ENCODE measurements at places on chromosomes 3 and 15.
A peak's percentile ranks its signal among the peaks of the same experiment; 100 is the strongest.

- no peak for DNase-seq
These were observed 5.2 kb downstream of the POLR2H start for GRCh38 chr3:184366619-184367289.

DNA sequence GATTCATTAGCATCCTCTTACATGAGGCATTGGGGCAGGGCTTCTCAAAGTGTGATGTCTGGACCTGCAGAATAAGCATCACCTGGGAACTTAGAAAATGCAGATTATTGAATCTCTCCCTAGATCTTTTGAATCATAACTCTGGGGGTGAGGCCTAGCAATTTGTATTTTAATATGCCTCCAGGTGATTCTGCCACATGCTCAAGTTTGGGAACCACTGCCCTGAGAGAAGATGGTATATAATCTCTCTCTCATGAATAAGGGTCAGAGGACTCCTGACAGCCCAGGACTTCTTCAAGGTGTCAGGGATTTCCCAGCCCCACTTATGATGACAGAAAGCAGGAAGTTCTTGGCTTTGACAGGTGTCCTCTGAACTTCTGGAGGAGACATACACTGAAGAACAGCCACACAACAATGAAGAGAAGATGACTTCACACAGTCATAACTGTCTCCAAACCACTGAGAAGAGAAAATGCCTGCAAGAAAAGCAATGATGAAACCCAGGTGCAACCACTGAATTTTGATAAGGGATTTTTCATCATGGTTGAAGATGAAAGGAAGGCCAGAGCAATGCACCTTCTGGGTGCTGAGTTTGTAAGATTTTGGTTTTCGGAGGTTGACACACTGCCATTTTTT lies 211.9 kb upstream of the MRPL3 start:
- no peak for DNase-seq

DNA sequence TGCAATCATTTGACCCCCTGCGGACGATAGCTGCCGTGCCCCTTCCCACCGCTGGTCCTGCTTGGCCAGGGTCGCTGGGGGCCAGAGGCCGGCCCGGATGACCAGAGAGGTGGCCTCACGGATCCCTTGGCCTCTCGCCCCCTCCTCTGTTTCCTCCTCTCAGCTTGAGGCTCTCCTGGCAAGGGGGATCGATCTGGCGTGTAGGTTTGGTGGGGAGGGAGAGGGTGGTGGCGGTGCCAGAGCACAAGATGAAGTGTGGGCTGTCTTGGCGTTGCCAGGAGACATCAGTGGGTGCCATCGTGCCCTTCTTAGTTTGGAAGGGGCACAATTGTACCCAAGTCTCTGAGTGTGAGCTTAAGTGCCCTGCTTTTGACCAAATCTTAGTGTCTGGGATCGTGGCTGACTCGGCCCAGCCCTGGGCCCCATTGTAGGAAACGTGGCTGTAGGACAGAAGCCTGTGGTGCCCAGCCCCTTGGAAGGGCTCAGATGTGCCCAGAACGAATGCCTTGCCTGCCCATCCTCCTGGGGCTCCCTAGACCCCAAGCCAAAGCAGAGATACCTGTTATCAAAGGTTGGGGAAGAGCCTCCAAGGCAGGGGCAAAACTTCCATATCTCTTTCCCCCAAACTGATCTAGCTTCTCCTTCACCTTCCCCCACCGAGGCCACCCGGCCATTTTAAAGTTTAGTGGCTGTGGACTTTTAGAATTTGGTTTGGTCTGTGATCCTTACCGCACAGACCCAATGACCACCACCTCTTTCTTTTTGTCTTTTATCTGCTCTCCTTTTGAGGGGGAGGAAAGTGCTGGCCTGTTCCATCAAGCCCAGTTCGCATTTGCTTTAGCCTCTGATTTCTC lies 14.4 kb downstream of the NR2F2 start:
- peak; percentile 6 for DNase-seq

DNA sequence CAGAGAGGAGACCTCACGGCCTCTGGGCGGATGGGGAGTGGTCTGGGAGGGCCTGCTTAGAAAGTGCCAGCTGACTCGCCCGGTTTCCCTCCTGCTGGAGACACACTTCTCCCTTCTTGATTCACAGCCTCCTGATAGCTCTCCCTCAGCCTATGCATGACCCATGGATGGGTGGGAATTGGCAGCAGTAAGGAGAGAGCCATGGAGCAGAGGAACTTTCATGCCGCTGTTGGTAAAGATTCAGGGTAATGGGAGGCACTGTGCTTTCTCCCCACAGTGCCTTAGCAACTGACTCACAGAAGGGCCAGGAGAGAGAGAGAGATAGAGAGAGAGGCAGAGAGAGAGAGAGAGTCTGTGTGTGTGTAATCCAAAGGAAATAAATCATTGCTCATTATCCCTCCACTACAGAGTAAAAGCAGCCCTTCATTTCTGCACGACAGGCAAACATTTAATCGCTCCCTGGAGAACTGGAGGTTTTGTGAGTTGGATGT lies 82.8 kb downstream of the SEMA5B start:
- no peak for DNase-seq

DNA sequence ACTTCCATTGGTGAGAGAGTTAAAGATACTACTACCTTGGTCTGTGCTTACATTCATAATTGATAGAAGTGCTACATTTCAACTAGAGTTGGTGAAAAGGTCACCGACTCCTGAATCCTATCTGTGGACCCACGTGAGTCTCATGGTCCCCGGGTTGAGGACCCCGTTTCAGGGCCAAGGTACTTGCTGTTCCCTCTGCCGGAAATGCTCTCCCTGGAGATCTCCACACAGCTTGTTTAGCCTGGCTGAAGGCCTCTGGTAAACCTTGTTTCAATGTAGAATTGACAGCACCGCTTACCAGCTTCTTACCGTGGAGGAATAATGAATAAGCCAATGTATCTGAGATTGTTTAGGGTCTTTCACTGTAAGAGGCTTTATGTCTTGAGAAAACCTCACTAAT lies 226.0 kb upstream of the GOLGA6L4 start:
- no peak for DNase-seq

- no peak for DNase-seq
These were observed 73.2 kb downstream of the SUCNR1 start for GRCh38 chr3:151946606-151947005.

DNA sequence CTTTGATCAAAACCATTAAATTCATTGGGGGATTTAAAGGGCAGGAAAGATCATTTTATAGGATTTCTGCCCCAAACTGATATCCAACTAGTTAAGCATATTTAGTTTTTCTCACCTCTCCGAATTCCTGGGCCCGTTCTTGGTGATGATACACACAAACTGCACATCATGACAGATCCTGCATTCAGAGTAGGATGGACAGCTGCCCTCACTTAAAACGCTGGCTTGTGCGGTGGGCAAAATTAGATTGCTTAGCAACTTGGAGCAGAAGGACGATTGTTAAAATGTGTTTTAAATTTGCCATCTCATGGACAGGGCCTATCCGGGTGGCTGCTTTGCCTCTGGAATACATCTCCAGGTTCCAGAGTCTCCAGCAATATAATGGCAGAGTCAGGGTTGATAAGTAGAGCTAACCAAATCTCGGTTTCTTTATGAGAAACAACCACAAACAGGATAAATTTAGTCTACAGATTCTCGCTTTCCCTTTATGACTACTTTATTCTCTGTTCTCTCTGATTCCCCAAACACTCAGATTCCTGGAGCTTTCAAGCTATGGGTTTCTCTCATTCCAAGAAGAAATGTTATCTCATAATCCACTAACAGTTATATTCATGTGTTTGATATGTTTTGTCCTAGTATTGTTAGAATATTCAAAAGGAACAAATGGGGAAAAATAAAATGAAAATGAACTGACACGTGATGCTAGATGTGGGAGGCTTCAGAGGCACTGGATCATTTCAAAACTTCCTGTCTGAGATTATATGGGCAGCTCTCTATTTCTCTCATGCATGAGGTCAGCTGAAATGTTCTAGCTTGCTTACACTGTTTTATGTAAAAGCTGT lies 1014.1 kb upstream of the SEMA6D start:
- DNase-seq, result no peak

DNA sequence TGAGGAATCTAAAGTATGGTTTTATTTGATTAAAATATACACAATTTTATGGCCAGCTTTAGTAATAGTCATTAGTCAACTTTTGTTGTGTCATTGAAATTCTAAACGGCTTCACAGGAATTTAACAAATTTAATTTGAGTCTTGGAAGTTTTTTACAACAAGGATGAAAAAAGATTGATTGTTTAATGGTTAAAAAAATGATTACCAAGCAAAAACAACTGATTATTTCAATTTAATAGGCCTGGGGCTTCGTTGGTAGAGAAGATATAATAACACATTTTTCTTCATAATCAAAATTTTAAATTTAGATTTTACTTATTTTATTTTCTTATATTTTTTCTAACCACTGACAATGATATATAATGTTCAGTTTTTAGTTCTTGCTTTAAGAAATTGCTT lies 4.4 kb downstream of the MME start:
- DNase-seq, result no peak

DNA sequence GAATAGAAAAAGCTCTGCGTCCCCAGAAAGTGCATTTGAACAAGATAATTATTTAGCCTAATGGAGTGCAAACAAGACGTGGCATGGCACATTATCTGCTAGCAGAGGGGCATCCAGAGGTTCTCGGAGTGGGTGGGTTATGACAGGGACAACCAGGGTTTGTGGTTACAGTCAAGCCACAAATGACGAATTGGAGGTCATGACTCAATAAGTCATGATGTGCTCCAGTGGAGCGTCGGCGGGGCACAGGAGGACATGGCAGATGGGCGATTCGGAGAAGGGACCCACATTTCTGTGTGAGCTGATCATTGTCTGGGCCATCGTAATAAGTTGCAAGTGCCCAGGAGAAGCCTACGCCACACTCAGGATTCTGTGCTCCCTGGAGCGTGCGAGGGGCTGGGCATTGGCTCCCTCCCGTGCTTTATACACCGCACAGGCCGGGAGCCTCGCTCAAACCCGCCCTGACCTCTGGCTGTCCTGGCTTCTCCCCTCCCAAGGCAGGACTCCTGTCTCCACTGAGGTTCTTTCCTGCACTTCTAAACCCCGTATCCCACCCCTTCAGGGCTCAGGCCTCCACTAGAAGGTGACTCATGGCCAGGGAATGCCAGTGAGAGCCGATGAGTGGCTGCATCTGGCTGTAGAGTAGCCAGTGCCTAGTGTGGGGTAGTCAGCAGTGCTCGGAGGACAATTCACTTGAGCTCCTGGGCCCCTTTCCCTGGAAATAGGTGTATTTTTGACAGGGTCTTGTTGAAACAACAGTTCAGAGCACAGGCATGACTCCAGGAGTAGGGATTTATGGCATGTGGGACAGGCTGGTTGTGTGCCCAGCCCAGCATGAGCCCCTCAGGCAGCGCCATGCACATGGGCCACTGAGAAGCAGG lies 67.4 kb downstream of the GRIP2 start:
- peak; percentile 38 for DNase-seq

DNA sequence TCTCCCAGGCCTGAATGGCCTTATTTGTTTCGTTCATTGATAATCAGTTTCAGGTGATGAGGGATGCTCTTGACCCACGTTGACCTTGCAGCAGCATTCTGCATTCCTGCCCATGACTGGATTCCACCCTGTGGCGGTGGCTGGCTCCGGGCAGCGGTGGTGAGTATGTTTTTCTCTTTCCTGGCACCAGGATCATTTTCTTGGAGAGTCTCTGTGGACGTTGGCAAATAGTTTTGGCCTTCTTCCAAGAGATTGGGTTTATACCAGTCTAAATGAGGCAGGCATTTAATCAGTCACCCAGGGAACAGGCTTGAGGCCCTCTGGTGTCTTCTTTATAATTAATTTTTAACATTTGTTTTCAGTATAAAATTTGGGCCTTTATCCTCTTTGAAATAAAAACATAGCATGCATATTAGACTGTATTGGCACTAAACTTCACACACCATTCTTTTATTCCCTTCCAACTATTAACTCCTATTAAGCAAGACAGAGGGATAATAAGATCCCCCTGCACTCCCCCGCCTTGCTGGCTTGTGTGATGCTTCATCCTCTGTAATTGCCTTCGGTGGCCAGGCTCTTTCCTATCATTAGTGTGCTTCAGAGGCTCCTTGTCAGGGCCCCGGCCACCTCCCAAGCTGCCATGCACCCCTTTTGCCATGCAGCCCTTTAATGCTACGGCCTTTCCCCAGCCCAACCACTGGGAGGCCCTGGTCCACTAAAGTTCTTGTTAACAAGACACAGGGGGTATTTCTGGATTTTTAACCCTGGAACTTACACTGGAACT lies 176.2 kb upstream of the TOPAZ1 start:
- DNase-seq, result no peak

DNA sequence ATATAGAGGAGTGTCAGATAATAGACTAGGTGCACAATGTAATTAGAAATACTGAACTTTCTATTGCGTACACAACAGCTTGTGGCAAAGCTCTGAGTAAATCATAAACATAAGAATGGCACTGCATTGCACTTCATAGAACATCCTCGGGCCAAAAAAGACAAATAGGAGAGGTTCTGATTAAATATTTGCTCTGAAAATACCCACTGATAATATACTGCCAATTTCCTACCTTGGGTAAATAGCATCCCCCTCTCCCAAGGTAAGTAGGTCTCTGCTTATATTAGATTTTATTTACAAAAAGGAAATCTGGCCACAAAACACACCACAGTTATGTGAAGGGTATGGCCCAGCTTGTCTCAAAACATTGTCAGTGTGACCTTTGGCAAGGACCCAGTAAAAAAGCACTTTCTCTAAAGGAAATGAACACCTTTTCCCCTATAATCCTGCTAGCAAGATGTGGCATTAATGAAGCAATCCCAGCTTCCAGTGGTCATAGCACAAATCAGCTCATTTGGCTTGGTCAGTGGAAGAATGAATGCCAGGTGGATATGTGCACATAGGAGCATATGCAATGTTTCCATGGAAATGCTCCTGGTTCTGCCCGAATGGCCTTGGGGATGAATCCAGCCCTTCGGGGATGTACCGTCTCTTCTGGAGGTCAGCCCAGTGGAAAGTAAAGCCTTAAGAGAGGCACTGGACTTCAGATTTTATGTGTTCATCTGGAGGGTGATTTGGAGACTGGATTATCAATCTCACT lies 315.9 kb downstream of the LSAMP start:
- DNase-seq, result no peak

DNA sequence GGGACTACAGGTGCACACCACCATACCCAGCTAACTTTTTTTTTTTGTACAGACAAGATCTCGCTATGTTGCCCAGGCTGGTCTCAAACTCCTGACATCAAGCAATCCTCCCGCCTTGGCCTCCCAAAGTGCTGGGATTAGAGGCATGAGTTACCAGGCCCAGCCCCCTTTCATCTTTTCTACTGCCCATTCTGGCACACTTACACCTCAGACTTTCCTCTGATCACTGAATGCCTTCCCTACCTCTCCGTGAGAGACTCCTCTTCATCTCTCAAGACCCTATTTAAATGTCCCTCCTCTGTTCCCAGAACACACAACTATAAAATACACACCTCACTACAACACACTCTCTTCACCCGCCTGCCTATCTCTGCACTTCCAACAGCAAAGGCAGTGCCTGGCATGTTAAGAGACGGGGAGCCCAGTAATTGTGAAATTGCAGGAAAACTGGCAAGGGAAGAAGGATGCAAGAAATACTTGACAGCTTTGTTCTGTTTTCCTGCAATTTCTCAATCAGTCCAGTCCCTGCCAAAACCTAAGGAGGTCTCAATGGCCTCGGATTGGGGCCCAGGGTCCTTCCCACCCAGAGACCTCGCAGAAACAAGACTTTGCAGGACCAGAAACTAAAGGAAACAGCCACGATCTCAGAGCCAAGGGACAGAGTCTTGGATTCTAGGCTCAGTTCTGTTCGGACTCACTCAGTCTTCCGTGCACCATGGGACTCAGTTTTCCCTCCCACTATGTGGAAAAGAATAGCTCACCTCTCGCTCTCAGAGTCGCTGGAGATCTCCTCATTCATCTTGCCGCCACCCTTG lies 849 bp downstream of the RRP9 start:
- DNase-seq, result peak; percentile 20
